ENCODE measurements at places on chromosomes 1 and 21.

DNA sequence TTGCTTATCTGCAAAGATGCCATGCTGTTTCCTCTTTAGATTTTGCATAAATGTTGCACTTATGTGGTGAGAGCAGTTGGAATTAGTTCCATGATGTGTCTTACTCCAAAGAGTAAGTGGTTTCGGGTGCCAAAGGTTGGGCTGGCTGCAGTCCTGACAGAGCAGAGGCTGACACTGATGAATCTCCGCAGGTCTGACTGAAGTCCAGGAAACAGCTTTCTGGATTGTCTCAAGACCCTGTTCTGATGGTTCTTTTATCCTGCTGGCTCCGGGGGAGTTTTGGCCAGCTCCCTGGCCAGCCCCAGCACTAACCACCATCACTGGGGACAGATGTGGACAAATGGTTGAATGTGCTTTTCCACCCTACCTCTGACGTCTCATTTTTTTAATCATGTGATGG lies 207.2 kb upstream of the KIAA0040 start:
- no peak for DNase-seq

DNA sequence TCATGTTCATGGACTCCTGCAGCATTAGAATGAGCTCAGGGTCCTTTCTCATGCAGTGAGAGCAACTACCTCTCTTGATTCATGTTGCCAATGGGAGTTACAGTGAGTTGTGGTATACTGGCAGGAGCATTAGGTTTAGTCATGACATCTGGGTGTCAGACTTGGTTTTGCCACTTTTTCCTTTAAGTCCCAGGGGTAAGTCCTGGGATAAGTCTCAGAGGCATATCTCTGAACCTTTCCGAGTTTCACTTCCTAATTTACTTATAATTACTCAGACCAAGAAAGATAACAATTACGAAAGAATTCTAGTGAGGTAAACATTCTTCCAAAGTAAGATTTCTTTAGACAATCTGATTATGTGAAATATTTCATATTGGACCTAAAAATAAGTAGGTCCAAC lies 606.0 kb downstream of the SMYD3 start:
- no peak for DNase-seq

DNA sequence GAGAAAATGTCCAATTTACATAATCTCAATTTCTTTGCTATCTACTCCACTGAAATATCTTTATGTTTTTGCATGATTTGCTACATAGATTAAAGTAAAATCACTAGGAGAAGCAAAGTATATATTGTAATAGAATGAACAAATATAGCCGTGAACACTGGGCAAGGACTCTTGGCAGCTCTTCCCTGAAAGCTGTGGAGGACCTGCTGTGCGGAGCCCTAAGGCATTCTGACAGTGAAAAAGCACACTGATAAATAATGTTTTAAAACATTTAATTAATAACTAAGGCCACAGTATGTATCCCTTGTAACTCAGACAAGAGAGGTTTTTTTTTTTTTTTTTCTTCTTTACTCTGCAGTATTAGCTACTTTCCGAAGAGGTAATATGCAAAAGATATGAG lies 256.1 kb upstream of the DPYD start:
- no peak for DNase-seq

DNA sequence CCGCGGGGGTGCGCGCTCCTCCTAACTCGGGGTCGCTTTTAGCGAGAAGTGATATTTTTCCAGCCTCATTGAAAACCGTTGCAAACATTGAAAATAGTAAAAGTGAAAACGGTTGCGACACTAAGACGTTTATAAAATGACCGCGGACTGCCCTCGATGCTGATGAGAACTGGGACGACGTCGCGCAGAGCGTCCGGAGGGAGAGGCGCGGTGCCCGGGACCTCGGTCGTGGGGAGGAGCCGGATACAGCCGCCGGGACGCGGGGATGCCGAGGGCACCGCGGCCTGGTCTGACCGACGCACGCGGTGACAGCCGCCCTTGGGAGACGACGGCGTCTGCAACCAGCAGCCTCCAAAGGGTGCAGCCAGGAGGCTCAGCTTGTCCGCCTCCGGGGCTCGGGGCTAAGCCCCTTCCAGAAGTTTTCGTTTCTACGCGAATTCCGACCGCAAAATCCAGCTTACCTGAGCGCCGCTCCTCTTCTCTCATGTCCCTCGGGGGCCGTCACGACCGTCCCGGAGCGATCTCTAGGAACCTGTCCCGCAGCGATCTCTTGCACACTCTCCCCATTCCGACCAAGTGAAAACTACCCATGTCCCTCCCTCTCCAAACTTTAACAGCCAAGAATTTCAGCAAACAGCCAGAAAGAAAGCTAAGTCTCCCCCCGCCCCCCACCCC lies 144.4 kb upstream of the ETS2 start:
- DNase-seq: peak; percentile 30

DNA sequence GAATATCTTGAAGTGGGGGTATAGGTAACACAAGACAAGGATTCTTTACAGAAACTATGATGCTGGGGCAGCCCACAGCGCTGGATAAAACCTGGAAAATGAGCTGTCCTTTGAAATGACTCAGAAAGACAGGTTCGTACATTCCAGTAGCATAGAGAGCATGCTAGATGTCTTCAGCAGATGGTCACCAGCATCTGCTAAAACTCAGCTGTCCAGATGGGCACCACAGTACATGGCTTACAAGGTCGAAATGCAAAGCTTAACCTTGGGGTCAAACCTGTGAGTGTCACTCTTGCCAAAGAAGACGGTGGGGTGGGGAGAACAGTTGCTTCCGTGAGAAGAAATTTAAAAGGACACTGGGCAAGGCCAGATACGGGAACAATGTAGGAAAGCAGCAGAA lies 41.3 kb upstream of the TRIM45 start:
- no peak for DNase-seq

- no peak for DNase-seq
Measured at GRCh38 chr1:176512966-176513365, 50.0 kb downstream of the PAPPA2 start.

DNA sequence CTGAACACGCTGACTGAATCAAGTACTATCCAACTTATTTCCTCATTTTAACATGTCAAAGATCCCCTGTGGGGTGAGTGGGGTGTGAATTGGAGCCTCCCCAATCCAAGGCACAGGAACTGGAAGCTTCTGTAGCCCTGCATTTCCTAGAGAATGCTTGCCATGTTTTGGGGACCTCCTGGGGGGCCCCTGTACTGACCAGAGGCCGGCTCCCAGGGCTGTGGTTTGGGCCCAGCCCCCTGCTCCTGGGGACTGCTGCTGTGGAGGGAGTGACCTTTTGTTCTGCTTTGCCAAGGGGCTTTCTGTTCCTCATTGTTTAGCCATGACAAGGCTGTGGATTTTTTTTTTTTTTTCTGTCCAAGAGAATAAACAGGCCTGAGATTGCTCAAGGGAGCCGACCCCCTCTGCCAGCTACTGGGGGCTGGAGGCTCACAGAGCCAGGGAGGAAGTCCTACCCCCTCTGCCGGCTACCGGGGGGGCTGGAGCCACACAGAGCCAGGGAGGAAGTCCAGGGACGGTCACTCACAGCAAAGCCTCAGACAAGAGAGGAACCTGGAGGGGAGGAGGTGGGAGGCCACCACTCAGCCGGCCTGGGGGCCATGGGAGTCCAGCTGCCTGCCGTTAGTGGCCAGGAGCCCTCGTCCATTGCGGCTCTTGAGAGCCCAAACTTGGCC lies 17.4 kb downstream of the TNFRSF1B start:
- peak; percentile 81 for DNase-seq

- no peak for DNase-seq
Measured at GRCh38 chr21:42863504-42863870, 15.9 kb downstream of the WDR4 start.

- DNase-seq: no peak
Measured at GRCh38 chr1:107669996-107670395, 295.0 kb downstream of the VAV3 start.

DNA sequence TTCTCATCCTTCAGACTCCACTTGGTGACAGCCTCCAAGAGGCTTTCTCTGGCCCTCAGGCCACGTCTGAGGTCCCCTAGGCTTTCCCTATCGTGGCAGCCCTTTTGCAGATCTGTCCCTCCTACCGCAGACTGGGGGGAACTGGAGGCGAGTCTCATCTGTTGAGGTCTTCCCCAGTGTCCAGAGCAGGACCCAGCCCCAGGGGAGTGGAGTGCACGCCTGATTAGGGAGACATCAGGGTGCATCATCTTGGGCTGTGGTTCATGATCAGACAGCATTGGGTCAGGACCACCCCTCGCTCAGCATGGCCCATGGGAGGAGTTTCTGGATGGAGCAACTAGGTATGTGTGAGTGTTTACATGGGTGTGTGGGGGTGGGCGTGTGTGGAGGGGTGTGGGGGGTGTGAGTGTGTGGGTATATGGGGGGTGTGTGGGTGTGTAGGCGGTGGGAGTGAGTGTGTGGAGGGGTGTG lies 8.5 kb upstream of the MATN1 start:
- no peak for DNase-seq

DNA sequence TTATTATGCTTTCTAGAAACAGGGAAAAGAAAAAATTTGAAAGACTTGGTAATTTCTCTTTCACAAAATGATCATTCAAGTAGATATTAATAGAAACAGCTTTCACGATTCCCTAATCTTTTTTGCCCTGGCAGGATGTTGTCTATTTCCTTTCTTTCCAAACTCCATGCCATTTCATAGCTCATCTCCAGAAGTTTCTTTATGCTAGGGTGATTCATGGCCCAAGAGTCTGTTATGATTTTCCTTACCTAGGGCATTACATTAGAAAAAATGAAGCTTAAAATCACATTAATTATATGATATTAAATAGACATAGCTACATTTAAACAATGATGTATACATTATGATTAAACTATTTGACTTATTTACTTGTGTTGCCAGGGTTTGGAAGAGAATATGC lies 762.1 kb downstream of the LTN1 start:
- no peak for DNase-seq

GRCh38 chr1:115505148-115505571 lies 136.6 kb upstream of the VANGL1 start:
- DNase-seq: no peak

- DNase-seq: peak; percentile 57
Measured at GRCh38 chr1:9242338-9242969, 7.9 kb downstream of the H6PD start.

DNA sequence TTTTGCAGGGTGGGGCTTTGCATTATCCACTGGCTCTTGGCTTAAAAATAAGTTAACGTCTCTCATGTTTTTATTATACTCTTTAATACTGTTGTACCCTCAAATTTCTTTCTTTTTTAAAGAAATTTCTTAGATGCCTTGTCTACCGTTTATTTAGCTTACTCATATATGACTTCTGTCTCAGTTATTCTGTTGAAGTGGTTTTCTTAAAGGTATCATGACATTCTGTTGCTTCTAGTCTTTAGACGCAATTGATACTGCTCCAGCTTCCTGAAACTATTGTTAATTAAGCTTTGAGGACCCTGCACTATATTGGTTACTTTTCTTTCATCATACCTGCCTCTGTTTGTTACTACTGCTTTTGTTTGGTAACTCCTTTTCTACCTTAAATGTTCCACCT lies 11.7 kb downstream of the PKN2 start:
- no peak for DNase-seq

- no peak for DNase-seq
Measured at GRCh38 chr1:153539395-153540093, 1.2 kb downstream of the S100A5 start.

DNA sequence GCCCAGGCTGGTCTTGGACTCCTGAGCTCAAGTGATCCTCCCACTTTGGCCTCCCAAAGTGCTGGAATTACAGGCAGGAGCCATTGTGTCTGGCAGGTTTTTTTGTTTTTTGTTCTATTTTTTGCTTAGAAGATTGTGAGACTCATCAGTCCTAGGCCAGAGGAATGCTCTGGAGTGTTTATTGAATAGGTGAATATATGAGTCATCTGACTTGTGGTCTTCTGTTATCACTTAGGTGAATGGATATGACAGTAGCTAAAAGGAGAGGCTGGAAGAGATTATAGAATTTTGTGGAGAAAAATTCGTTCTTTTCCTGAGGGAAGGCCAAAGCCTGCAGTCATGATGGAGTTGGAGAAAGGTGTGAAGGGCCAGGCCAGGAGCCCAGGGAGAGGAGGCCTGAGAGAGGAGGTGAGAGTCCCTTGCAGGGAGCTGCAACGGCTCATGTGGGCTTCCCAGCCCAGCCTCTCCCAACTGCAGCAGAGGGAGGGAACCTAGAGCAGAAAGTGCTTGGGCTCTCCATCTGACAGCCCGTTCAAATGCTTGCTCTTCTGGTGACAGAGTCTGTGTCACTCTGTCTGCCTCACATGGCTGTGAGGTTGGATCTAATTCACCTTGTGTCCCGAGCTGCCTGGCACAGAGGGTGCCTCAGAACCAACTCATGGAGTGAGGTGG lies 31.6 kb upstream of the ACOT11 start:
- no peak for DNase-seq

GRCh38 chr1:3333903-3334302 lies 120.6 kb upstream of the ARHGEF16 start:
- no peak for DNase-seq

- no peak for DNase-seq
Measured at GRCh38 chr1:147475488-147475887, 65.8 kb upstream of the BCL9 start.

GRCh38 chr1:99218572-99218971 lies 45.7 kb upstream of the PLPPR4 start:
- no peak for DNase-seq

GRCh38 chr1:94926915-94927404 lies at the start of gene CNN3:
CNN3 (minus strand) TSS chr1:94927110; CDS start chr1:94926894, 216 bp downstream.
- DNase-seq: peak; percentile 95

DNA sequence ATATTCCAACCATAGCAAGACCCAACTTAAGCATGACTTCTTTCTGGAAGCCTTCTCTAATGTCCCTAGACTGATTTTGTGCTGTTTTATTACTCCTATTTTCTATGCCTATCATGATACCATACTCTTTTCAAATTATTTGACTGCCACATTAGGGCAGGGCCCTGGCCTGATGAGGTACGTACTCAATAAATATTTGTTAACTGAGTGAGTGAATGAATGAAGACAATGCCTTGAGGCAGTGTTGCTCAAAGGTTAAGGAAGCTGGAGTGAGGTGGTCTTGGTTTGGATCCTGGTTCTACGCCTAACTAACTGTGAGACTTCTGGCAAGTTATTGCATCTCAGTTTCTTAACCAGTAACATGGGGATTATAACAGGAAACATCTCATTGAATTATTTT lies 38.3 kb upstream of the BACH1 start:
- no peak for DNase-seq

DNA sequence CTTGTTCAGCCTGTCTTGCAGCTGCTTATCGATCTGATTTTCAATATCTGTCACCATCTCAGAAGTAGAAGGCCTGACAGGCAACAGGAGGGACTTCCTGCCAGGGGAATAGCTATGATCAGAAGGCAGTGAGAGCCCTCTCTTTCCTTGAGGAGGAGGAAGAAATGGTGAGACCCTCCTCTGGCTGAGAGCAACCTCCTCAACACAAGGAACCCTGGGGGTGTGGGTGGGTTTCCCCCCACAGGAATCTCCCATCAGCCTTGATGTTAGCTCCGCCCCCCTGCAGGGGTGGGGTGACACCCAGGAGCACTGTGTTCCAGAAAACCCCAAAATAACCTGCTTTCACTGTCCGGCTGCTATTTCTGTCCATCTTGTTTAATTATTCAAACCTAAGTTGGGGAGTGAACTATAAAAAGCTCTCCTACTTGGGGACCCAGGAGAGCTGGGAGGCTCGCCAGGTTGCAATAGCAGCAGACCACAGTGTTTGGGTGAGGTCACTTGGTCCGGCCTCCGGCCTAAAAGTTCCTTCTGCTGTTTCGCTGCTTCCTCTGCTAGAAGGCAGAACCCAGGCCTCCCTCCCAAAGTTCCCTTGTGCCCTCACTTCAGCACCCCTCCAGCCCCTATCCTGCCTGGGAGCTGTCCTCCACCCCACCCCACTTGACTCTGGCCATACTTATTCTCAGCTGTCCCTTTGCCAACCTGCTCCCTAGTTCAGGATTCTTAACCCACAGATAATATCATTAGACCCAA lies 7.8 kb upstream of the MEF2D start:
- DNase-seq: peak; percentile 72
